ENCODE measurements at places on chromosomes 6 and 20.

GRCh38 chr20:41960166-41960565 lies 342.0 kb upstream of the CHD6 start:
- no peak for DNase-seq

DNA sequence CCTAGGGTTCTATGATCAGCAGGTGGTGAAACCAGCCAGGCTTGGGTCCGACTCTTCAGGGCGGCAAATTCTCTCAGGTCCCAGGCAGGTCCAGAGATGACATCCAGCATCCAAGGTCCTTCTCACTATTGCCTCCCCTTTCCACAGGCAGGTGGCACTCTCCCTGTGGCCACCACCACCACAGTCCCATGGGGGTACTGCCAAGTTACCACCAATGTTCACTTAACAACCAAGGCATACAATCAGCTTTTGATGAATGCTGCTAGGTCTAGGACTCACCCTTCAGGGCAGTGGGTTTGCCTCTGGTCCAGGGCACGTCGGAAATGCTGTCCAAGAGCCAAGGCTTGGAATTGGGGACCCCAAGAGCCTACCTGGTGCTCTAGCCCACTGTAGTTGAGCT lies 40.4 kb upstream of the UTRN start:
- DNase-seq: no peak

- DNase-seq: no peak
These were observed 881.8 kb upstream of the CITED2 start for GRCh38 chr6:140256248-140256647.

GRCh38 chr20:56358070-56358469 lies 704 bp upstream of the FAM210B start:
- DNase-seq: no peak

DNA sequence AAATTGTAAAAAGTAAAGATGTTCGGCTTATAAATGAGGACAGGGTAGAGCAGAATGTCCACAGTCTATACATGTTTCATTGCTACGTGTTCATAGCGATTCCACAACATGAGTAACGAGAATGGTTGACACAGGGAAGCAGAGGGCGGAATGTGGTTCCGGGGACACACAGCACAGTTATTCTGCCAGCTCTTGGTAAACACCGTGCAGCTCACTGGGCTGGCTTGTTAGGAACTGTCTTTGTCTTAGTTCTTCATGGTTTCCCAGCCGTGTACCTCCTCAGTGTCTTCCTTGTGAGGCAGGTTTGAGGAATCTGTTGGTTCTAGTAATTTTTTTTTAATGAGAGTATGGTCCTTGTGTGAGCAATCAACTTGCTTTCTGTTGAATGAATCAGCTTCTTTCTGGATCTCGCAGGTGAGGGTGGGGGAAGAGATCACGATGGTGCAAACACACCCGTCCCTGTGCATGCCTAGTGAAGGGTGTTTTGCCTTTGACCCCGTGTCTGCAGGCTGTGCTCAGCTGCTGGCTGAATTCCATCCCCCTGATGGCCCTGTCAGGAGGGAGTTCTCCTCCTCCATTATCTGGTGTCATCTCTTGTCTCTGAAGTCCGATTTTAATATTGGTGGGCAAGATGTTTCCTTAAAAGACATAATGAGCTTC lies 168.2 kb downstream of the SMOC2 start:
- DNase-seq: no peak

DNA sequence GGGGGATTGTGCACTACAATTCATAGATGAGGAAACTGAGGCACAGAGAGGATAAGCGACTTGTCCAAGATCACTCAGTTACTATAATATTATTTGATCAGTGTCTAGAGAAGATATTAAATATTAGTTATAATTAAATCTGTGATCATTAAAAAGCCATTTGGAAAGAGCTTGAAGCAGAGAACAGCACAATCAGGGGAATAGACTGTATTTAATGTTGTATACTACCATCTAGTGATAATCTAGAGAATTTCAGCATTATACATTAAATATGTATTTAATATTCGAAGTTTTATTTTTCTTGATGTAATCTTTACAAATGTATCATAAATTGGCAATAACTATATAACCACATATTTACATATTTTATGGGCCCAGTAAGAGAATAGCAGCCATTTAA lies 20.1 kb upstream of the MTCL3 start:
- DNase-seq: no peak

DNA sequence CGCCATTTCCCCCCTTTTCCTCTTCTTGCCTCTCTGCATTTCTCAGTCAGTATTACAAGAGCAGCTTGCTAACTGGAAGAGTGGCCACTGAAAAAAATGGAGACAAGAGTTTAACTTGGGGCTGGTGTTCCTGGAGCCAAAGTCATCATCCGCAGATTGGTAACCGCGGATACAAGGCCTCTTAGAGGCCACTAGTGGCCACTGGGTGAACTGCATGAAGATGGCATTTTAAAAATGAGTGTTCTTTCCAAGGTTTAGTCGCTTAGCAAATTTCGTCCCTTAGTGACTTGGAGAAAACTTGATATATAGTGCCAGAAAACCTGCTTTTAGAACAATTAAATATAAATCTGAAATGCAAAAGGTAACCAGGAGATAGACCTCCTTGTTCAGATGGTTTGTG lies 4.8 kb downstream of the F13A1 start:
- DNase-seq: no peak

GRCh38 chr6:74939151-74939708 lies 266.6 kb downstream of the COL12A1 start:
- no peak for DNase-seq

- no peak for DNase-seq
These were observed 826 bp downstream of the RIMS4 start for GRCh38 chr20:44809380-44810060.

GRCh38 chr6:163427498-163428254 lies 13.2 kb downstream of the QKI start:
- no peak for DNase-seq

GRCh38 chr20:11791316-11791715 lies 126.4 kb upstream of the BTBD3 start:
- DNase-seq: no peak

DNA sequence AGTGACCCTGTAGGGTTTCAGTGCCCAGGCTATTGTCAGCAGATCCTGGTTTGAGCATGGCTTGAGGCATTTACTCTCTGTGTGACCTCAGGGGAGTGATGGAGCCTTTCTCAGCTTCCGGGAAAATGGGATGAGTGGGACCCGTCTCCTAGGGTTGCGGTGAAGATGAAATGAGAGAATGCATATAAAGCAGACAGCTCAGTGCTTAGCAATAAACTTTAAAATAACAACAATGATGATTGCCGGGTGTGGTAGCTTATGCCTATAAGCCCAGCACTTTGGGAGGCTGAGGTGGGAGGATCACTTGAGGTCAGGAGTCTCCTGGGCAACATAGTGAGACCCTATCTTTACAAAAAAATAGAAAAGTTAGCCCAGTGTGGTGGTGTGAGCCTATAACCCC lies 106.0 kb upstream of the MTHFD1L start:
- no peak for DNase-seq

GRCh38 chr6:124056407-124057334 lies 253.0 kb downstream of the NKAIN2 start:
- DNase-seq: no peak

DNA sequence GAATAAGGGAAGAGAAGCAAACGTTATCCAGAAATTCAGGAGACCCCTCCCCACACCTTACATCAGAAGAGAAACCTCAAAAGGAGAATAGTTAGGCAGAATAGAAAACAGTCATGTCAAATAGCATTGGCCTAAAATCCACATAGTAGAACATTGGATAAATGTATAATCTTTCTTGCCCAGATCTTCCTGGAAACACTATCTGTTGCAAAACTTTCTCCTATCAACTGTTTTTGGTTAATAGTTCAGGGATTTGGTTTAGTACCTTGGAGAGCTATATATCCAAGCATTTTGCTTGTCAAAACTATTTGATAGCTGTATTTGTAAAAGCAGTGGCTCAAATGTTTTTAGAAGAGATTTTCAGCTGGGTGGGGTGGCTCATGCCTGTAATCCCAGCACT lies 74.3 kb upstream of the PHACTR2 start:
- DNase-seq: no peak

DNA sequence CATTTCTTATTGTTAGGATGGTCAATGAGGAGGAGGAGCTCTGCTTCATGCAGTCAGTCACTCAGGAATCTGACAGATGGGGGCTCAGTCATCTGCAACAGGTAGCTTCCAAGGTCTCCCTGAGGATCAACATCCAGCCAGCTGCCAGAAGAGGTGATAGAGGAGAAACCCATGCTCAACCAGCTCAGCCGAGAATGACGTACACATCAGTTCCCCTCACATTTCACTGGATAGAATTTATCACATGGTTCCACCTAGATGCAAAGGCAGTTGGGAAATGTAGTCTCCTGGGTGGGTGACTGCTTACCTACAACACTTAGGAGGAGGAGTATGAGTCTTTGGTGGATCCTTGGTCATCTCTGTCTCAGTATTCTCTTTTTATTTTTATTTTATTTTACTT lies 144.5 kb downstream of the CEBPB start:
- DNase-seq: peak; percentile 79

- no peak for DNase-seq
These were observed 23.7 kb upstream of the ZC3H12D start for GRCh38 chr6:149508485-149508884.

DNA sequence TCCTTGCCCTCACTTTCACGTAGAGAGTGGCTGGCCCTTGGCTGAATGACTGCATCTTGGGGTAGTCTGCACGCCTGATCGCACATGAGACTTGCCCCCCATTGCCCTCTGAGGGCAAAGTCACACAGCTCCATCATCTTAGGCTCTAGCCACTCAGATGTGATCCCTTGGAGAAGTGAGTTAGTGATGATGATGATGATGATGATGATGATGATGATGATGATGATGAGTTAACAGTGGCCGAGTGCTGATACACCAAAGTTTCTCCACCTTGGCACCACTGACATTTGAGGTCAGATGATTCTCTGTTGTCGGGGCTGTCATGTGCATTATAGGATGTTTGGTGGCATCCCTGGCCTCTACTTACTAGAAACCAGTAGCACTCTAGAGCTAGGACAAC lies 84.0 kb downstream of the PREX1 start:
- no peak for DNase-seq

- DNase-seq: no peak
These were observed 209.5 kb downstream of the FNDC1 start for GRCh38 chr6:159378411-159379328.

DNA sequence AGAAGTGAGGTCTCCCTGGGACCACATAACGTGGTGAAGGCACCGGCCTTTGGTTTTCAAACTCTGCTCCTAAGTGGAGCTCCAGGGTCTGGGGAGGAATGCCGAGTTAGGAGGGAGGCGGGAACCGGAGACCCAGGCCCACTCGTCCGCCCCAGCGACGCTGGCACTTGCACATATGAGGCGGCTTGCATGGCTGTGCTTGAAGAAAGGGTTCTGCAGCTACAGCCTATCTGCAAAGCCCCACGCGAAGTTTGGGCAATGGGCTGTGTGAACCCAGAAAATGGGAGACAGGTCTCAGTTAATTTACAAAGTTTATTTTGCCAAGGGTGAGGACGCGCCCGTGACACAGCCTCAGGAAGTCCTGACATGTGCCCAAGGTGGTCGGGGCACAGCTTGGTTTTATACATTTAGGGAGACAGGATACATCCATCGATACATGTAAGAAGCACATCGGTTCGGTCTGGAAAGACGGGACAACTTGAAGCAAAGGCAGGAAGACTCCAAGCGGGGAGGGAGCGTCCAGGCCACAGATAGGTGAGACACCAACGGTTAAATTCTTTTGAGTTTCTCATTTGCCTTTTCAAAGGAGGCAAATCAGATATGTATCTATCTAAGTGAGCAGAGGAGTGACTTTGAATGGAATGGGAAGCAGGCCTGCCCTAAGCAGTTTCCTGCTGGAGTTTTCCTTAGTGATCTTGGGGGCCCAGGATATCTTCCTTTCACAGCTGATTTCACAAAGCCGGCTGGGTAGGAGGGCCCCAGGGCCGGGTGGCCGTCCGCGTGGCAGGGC lies 782 bp upstream of the PCMTD2 start:
- DNase-seq: no peak

- DNase-seq: no peak
These were observed 32.4 kb upstream of the CAP2 start for GRCh38 chr6:17361013-17361412.

DNA sequence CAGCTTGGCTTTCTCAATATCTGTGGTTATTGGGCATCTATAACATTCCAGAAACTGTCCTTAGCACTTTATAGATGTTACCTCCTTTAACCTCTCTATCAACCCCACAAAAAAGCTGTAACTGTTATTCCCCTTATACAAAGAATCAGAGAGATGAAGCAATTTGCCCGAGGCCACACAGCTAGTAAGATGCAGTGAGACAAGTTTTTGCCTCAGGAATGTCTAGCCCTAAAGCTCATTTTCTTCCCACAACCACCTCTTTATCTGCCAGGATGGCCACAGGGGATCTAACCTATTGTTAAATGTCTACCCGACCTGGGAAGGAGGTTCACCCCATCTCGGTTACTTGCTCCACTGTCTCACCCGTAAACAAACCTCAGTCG lies 31.9 kb upstream of the TCP11 start:
- DNase-seq: no peak

- no peak for DNase-seq
These were observed 342.8 kb downstream of the FOXA2 start for GRCh38 chr20:22241609-22242008.

- DNase-seq: no peak
These were observed 125.2 kb upstream of the RALGAPA2 start for GRCh38 chr20:20837574-20838021.

DNA sequence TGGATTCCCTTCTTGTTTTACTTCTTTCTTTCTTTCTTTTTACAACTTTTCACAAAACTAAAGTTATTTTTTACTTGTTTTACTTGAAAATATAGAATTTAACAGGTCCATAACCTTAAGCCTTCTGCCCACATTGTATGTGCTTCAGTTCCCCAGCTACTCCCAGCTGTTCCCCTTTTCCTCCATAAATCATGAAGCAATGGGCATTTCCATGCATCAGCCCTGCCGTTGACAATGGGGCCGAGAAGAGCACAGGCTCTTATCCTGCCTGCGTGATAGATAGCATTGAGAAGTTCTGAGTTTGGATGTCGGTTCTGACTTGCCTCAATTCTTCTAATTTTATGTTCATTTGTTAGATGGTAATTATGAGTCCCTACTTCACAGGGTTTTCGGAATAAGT lies 583.8 kb downstream of the CDH26 start:
- DNase-seq: no peak

DNA sequence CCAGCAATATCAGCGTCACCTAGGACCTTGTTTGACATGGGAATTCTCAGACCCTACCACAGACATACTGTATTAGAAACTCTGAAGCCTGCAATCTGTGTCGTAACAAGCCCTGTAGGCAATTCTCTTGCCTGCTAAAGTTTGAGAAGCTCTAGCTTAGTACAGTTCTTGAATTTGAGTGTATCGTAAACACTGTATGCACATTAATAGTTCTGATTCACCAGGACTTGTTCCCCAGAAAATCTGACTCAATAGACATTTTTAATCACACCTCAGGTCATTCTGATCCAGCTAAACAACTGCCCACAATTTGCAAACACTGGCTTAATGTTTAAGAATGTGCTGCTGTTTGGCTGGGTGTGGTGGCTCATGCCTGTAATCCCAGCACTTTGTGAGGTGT lies 414.3 kb downstream of the TFAP2A start:
- DNase-seq: no peak

DNA sequence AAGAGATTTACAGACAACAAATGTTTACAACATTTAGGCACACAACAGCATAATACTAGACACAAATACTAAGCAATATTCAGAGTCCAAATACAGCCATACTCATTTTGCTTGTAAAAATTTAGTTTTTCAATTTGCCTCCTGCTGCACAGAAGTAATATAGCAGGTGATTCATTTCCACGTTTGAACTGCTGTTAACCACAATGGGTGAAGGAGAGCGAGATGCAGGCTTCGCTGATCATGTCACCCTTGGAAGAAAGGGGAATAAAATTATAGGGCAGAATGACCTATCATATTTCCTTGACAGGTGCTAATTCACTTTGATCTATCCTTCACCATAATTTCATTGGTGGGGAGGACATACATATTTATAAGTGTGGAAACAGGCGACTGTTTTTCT lies 643.8 kb upstream of the AGPAT4 start:
- DNase-seq: no peak

Measured in iPS DF 19.7 (cell line).